NCI-H1092 (cell line): ENCODE measurements at places on chromosomes 1 and 21.

DNA sequence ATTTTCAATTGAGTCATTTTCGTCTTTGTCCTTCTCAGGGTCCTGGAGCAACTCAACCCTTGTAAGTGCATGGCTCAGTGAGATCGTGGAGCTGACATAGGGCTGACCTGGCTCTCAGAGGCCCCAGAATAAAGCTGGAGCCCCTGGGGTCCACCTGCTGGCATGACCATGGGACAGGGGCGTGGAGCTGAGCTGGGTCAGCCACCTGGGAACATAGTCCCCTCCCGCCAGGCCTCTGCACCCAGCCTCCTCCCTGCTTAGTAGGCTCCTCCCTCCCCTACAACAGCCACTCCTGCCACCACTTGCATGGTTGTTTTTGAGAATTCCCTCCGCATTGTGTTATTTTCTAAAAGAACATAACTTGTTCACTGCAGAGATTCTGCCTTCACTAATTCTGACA is 3.1 kb upstream of the RIPK4 start:
- no peak for DNase-seq

DNA sequence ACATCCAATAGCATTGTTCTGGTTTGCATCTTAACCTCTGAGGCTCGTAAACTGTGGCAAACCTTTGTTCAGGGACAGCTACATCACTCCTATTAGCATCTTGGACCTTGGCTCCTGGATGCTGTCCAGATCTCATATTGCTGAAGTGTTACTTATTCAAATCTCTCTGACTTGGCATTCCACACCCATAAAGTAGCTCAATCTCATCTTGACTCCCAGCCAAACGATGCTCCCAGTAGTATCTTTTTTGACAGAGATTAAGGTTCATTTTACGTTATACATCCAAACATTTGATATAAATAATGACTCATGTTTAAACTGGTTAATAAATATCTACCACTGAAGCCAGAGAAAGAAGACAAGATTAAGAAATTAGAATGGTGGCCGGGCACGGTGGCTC is 4.4 kb upstream of the FLVCR1 start:
- no peak for DNase-seq

GRCh38 chr1:6998267-6998666 is 213.0 kb downstream of the CAMTA1 start:
- no peak for DNase-seq

- DNase-seq, result no peak
Measured at GRCh38 chr1:211287218-211287617, 28.1 kb downstream of the RCOR3 start.

GRCh38 chr1:211935448-211935970 is 99.8 kb downstream of the INTS7 start:
- DNase-seq, result no peak

DNA sequence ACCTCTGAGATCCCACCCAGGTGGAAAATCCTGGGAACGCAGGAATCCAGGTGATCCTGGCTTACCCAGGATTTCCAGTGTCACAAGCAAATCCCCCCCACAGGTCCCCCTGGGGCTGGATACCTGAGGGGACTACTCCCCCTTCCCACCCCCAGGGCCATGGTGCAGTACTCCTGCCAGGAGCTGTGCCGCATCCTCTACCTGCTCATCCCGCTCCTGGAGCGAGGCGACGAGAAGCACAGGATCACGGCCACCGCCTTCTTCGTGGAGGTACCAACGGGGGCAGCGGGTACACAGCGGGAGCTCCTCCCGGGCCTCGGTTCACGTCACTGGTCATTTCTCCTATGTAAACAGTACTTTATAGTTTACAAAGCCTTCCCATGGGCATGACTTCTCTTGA is 20.4 kb upstream of the TTC4 start:
- no peak for DNase-seq
